ENCODE measurements at places on chromosomes 4 and X.
A peak's percentile ranks its signal among the peaks of the same experiment; 100 is the strongest.

DNA sequence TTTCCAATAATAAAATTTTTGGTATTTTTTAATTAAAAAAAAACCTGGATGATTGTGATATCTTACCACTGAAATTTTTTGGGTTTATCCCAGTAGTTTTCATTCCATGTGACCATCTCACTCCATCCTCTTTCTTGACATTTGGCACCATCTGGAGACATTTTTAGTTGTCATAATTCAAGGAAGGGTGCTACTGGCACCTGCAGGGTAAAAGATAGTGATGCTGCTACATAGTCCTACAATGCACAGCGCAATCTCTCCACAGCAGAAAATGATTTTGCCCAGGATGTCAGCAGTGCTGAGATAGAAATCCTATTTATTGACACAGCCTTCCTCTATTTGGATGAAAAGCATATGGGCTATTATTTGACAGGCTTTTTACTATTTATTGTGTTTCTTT is 79.3 kb downstream of the RBPJ start:
- no peak for DNase-seq

DNA sequence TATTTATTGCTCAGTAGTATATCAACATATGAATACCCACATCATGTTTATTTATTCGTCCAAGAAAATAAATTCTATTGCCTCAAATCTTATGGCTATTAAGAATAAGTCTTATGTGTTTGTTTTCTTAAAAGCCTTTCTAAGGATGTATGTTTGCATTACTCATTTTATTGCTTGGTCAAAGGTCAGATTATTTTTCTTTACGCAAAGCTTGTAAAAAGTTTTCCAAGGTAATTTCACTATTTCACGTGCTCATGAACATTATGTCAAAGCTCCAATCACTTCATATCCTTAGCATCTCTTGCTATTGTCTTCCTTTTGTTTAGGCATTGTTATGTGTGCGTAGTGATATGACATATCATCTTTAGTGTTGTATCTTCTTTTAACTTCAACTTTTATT is 258.5 kb upstream of the FSTL5 start:
- DNase-seq: no peak

DNA sequence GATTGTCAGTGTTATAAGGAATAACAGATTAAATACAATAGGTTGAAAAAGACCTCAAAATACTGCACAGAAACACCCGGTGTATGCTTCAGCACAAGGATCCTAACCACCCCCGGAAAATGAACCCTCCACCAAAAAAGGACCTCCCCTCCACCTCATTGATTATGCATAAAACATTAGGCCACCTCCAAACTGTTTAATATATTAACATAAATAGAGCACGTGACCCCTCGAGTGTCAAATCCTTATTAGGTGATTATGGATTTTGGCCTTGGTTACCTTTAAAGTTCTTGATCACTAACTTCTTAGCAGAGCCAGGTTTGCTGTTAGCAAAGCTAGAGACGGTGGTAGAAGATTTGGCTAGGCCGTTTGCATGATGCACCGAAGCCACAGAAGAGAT is 958 bp downstream of the CUL4B start:
- peak; percentile 29 for DNase-seq

- DNase-seq: peak; percentile 35
Observed at GRCh38 chrX:65706041-65706828, 38.8 kb downstream of the MSN start.

- no peak for DNase-seq
Observed at GRCh38 chr4:98387345-98388026, 126.3 kb downstream of the RAP1GDS1 start.

DNA sequence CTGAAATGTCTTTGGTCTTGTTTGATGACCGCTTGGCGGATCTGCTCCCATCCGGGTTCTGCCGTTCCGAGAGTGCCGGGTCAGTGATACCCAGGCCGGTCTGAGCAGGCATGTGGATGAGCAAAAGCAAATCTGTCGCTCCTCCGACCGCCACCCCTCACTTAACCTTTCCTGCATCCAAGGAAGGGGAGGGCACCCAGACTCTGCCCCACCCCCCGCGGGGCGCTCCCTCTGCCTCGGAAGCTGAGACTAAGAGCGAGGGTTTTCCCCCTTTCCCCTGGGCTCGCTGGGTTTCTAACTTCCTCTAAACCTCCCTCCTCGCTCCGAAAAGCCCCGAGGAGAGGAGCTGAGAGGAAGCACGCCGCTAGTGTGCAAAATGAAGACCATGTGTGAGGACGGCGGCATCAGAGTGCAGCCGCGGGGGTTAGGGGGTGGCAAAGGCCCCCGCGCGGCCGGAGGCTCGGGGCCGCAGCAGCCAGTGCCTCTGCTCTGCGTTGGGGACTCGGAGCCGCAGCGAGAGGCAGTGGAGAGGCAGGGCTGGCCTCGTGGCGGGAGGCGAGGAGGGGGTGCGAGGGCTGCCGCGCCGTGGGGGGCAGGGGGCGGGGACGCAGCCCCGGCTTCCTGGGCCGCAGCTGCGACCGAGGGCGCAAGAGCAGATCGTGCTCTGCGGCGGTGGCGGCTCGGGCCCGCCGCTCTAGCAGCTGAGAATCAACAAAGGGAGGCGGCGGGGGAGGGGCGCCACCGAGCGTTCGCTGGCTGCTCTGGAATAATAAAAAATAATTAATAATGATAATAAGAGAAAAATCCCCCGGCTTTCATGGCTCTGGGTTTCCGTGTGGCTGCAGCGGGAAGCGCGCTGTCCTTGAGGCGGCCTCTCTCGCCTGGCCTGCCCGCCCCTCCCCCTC is 55.8 kb upstream of the BCOR start:
- peak; percentile 48 for DNase-seq

GRCh38 chrX:6383488-6383887 is 151.4 kb downstream of the VCX3A start:
- no peak for DNase-seq

Data from CD4-positive, alpha-beta T cell treated with Interleukin-4 for 4 hours (primary cell).